Renal cortex interstitium (tissue), 15 donors: ENCODE measurements at places on chromosomes 3 and 15.

DNA sequence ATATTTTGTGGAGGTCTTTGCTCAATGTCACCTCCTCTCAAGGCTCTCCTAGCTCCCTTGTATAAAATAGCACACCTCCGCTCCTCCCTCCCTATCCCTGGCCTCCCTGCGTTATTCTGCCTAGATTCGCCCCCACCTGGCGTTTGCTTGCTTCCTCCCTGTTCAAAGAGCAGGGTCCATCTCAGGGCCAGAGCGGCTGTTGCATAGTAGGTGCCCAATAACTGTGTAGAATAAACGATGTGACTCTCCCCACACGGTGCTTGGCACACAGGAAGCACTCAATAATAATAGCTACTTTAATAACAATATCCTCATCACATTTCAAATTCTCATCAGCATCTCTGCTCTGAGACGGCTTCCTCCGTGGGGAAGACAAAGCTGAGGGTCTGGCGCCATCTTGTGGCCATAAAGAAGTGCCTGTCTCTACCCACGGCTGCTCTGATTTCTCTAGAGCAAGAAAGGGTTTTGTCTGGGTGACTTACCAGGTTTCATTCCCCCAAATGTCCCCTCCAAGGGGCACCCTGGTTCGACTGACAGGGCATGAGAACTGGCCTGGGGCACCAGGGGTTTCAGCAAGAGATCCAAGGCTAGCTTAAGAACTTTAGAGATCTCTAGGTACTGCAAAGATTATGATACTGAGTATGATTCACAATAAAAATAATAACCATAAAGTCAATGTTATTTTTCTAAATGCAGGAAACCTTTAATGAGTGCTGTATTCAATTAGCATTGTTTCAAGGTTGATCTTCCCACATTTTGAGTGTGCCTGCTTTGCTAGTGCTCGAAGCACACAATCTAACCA, 16.1 kb downstream of the CD276 start:
- peak; percentile 73 for DNase-seq

- DNase-seq: no peak
Observed at GRCh38 chr3:146449076-146449475, 20.3 kb downstream of the PLSCR2 start.

DNA sequence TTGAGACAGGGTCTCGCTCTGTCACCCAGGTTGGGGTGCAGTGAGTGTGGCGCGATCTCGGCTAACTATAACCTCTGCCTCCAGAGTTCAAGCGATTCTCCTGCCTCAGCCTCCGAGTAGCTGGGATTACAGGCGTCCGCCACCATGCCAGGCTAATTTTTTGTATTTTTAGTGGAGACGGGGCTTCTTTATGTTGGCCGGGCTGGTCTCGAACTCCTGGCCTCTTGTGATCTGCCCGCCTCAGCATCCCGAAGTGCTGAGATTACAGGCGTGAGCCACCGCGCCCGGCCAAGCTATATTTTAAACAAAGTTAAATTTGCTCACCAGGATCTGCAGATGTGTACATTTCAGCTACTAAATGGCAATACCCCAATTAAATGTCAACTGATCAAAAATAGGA, 1.1 kb upstream of the C3orf38 start:
- no peak for DNase-seq

- peak; percentile 18 for DNase-seq
Observed at GRCh38 chr15:66126031-66126441, 127.5 kb downstream of the MEGF11 start.

DNA sequence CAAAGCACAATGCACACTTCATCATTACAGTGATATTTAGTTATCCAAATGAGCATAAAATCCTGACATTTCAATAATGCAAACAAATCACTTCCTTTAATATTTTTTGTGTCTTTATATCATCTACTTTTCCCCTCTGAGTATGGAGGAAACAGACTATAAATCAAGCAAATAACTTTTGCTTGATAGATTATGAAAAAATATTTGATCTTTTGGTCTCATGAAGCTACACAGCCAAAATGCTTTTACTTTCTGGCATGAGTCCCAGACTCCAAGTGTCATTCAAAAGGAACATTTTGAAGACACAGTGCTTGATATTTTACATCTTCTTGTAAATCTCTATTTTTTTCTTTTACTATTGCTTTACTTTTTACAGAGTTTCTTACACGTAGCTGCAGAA, 215.3 kb upstream of the ROBO1 start:
- DNase-seq: peak; percentile 15

GRCh38 chr15:68536331-68537095, 42.3 kb upstream of the CORO2B start:
- DNase-seq: no peak

DNA sequence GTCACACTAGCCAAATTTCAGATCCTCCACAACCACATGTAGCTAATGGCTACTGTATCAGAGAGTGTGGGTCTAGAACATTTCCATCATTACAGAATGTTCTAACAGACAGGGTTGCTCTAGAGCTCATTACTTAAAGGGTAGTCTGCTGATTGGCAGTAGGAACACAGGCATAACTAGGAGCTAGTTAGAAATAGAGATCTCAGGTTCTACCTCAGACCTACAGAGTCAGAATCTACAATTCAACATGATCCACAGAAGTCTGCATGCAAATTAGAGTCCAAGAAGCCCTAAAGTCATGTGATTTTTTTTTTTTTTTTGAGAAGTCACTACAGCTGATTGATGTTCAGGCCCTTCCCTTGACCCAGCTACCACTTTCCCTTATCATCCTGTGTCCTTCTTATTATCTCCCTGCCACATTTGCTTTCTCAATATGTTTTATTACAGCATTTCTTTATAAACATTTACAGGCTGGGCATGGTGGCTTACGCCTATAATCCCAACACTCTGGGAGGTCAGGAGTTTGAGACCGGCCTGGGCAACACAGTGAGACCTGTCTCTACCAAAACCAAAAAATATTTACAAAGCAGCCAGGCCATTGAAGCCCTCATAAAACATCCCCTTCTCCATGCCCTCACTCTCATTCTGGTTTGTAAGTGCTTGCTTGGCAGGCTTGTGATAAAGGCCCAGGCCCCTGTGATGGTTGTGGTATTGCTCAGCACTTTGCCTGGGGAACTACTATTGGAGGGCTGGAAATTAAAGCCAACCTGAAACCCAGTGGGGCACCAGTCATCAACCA, 3.8 kb upstream of the ABHD5 start:
- no peak for DNase-seq

DNA sequence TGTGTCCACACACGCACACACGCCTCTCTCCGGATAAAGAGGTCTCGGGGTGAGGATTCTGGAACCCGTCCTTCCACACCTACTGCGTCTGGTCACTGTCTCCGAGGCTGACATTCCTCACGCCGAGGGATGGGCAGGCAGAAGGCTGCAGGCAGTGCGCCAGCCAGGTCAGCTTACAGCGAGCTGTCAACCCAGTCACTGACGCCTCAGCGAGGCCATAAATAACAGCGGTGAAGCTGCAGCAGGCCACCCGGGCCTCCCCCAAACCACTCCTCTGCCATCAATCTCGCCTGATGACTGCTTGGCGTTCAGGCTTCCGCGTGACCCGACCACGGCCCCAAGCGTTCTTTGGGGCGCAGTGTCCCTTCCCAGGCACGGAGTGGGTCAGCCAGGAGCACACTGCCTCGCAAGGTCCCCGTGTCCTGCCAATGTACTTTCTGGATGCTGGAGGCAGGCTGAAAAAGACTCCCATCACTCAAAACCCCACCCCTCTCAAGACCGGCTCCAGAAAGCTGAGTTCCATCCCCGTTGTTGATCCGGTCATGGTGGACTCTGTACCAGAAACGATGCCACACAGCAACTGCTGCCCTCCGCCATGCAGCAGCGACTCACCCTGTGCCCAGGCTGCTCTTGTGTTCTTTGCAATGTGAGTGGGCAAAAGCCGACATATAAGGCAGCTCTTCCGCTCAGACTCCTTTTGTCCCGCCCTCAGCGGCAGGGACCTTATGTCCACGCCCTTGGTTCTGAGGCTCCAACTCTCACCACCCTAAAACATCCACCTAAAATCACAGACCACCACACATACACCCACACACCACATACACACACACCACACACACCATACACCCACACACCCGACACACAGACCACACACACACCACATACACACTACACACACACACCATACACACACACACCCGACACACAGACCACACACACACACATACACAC, 27.1 kb downstream of the CPN2 start:
- no peak for DNase-seq
